ENCODE measurements at places on chromosomes 6 and 20.

DNA sequence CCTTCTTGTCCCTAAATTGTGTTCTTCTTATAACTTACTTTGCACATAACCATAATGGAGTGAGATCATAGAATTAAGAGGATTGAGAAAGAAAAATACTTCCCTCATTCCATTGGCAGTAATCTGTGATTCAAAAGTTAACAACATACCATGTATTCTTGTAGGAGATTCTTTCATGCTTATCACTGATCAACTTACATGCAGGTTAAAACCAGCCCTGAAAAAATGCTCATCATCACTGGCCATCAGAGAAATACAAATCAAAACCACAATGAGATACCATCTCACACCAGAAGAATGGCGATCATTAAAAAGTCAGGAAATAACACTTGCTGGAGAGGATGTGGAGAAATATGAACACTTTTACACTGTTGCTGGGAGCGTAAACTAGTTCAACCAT, 36.5 kb upstream of the GFRAL start:
- DNase-seq = no peak

DNA sequence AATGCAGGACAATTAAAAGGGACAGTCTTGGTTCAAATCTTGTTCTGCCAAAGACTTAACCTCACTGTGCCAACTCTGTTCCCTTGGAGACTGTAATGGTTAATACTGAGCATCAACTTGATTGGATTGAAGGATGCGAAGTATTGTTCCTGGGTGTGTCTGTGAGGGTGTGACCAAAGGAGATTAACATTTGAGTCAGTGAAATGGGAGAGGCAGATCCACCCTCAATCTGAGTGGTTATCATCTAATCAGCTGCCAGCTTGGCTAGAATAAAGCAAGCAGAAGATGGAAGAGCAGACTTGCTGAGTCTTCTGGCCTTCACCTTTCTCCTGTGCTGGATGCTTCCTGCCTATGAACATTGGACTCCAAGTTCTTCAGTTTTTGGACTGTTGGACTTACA, 474.4 kb downstream of the CD83 start:
- no peak for DNase-seq

GRCh38 chr20:23235173-23236027, 115.2 kb upstream of the NXT1 start:
- no peak for DNase-seq

DNA sequence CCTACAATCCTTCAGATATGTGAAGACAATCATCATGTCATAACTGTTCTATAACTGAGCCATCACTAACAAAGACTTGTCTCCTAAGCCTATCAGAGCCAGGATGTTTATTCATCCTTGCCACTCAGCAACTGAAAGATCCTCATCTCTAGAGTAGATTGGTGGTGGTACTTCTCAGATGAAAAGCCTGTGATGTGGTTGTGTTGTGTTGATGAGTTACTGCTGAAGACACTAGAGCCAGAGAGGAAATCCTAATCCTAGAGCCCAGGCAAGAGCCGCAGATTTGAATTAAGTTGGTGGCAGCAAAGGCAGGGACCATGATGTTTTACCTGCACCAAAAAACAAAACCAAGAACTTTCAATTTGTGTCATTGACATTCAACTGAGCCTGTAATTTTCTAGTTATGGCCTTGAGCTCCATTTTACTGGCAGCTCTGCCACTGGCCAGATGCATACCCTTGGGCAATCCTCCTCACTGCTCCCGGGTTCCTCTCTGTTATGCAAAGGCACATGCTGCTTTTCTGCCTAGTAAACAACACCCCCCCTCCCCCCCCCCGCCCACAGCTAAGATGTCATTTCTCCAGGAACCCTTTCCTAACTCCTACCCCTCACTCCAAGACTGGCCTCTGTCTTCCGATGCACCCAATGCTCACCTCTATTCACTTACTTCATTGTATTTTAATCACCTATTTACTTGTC, 50.2 kb upstream of the REV3L start:
- DNase-seq = no peak

DNA sequence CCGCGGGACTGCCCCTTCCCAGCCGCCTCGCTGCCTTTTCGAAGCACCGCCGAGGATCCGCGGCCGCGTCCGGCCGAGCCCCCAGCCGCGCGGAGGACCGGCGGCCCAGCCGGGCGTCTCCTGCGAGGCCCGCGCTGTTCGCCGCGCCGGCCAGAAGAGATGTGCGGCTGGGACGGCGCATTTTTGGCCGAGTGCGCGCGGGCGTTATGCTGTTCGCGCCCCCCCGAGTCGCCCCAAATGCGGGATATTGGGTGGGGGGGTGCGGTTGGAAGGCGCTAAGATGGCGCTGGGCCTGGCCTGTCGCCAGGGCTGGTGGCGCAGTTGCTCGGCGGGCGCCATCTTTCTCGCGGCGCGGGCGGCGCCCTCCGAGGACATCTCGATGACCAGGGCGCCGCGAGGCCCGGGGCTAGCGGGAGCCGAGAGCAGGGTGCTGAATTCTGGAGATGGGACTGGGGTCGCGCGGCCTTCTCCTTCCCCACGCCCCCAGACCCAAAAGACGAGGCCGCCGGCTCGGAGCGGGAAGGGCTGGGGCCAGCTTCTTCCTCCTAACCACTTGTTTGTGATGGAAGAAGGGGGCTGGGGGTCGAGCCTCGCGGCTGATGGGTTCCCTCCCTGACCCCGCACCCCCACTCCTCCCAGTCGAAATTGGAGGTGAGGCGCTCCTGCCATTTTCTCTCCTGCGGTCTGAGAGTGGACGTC, 1.5 kb downstream of the BICRAL start:
- peak; percentile 83 for DNase-seq

GRCh38 chr6:134267917-134268361, 50.0 kb downstream of the SGK1 start:
- DNase-seq = no peak

- no peak for DNase-seq
These were observed 129.5 kb upstream of the PTPN1 start for GRCh38 chr20:50380697-50381040.

- no peak for DNase-seq
These were observed 137.8 kb downstream of the MYB start for GRCh38 chr6:135318738-135319469.

DNA sequence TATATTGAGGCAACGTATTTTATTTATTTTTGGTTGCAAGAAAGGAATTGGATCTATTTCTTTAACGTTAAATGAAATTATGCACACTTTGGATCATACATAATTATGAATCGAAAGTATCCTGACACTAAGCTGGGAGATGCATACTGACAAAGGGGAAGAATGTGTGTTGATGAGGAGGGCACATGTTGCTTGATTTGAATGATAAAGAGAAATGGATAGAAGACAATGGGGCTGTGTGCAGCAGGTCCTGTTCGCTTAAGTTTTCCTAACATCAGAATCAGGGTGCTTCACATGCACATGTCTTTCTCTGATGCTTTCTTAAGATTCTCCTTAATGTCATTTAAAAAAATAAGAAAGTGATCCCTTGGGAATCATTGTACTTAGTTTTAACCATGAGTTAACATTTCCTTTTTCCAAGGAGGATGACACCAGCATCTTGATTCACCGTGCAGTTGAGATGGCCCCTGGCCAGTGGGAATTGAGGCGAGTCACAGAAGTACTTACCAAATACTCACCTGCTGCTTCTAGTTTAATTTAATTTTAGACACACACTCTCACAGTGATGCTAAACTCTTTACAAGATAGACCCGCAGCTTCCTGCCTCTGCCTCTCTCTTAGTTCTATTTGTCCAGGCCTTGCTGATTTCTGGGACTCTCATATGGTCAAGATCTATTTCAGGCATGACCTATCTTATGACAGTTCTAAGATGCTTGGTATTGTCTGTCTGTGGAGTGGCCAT, 116.5 kb downstream of the CLIC5 start:
- no peak for DNase-seq

- peak; percentile 42 for DNase-seq
These were observed 114.7 kb upstream of the BACH2 start for GRCh38 chr6:90411292-90411781.

GRCh38 chr6:35258858-35259193, 709 bp upstream of the ZNF76 start:
- peak; percentile 44 for DNase-seq

DNA sequence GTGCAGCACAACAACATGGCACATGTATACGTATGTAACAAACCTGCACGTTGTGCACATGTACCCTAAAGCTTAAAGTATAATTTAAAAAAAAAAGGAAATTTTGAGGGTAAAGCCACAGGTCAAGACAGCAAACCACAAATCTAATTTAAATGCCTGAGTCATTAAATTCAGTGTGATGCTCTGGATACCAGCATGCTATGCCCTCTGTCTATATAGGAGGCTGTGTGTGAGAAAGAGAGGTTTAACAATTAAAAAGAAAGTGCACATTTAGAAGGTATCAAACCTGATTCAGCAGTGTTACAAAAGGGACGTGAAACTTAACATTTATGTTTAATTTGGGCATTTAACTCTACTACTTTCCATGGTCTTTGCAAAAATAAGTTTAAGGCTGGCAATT, 276.3 kb downstream of the ADGRB3 start:
- no peak for DNase-seq

DNA sequence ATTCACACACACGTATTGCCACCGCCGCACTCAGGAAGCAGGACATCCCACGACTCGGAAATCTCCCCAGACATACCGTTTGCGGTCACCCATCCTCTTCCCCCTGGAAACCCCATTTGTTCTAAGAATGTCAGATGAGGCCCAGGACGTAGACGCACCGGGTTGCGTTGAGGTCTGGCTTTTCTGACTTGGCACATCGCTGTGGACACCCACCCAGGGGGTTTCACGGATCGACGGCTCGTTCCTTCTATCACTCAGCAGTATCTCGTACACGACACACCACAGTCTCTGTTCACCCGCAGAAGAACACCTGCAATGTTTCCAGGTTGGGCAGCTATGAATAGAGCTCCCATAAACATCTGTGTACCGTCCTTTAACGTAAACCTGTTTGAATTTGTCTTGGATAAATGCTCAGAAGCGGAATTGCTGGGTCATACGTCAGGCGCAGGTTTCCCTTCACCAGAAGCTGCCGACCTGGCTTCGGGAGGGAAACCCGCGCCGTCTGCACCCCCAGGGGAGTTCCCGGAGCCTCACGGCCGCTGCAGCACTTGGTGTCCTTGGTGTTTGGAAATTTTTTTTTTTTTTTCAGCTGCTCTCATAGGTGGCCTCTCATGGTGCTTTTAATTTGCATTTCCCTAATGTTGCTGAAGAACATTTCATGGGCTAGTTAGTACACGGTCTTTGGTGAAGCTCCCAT, 9.3 kb upstream of the EEF1A2 start:
- no peak for DNase-seq

DNA sequence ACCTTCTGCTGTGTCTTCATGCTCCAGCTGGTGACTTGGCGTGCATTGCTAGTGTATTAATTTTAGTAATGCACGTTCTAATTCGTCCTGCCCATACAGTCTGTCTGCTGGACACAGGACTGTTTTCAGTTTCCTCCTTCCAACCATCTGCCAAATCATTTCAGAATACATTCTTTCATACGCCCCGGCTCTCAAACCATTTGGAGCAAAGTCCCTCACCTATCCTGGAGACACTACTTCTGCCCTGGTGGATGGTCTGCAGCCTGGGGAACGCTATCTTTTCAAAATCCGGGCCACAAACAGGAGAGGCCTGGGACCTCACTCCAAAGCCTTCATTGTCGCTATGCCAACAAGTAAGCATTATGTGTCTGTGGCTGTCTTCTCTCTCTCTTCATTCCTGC, 60.5 kb downstream of the FNDC1 start:
- no peak for DNase-seq

DNA sequence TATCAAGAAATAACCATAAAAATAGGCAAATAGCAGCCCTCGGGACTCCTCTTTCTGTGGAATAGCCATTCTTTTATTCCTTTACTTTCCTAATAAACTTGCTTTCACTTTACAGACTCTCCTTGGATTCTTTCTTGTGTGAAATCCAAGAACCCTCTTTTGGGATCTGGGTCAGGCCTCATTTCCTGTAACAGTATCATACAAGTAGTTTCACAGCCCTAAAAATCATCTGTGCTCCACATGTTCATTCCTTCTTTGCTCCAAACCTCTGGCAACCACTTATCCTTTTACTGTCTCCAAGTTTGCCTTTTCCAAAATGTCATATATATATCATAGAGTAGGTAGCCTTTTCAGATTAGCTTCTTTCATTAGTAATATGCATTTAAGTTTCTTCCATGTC, 13.5 kb upstream of the NT5E start:
- no peak for DNase-seq

DNA sequence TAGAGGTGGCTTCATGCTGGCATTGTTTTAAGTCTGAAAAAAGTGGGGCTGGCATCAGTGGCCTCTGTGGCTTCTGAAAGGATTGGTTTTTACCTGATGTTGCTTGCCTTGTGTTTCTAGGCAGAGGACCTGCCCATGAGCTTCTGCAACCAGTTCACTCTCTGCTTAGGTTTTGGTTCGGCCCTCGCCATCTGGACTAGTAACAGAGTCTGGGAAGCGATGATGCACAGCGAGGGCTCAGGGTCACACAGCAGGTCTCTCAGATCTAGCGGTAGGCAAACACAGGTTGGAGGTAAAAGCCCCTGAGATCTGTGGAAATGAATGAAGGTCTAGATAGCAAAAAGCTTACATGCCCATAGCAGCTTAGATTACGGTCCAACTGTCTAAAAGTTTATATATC, 6.8 kb upstream of the RBL1 start:
- DNase-seq = no peak

GRCh38 chr6:151022492-151022891, 157.0 kb downstream of the MTHFD1L start:
- DNase-seq = no peak
